Omental fat pad (tissue), 4 donors: ENCODE measurements at places on chromosomes 16 and 17.

DNA sequence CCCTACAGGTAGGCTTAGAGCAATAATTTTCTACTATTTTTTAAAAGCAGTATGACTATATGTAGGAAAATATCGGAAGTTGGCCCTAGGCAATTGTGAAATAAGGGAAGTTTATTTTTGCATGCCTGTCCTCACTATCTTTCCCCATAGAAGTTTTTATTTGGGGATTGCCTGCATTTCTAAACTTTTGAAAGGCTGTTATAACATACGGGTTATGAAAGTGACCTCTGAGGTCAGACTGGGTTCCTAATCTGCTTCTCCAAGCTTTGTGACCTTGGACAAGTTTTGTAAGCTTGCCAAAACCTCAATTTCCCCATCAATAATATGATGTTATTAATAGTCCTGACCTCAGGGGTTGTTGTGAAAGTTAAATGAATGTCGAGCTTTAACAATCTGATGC lies 67.1 kb downstream of the ARHGAP44 start:
- no peak for DNase-seq

DNA sequence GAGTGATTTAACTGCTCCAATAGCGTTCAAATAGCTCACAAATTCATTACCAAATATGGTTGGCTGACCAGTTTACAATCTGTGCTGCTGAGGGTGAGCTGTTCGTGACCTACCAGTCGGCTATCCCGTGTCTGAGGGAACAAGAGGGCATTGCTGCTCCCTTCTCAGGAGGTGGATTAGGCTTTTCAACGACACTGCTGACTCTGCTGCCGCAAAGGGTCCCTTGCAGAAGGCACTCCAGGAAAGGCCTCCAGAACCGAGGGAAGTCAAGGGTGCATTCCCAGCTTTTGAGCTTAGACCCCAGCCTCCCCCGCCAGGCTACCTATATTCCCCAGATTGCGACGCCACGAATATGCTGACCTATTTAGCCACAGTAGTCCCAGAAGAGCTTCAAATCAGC lies 32.3 kb downstream of the GJC1 start:
- DNase-seq: no peak

GRCh38 chr16:81765111-81765919 lies 13.8 kb upstream of the PLCG2 start:
- no peak for DNase-seq

GRCh38 chr16:19138601-19139000 lies 24.8 kb downstream of the ITPRIPL2 start:
- DNase-seq: no peak

GRCh38 chr16:11280616-11281522 lies at the start of gene PRM1:
Gene PRM1 (minus strand): TSS chr16:11281330. CDS start chr16:11281238, 92 bp downstream.
- no peak for DNase-seq

GRCh38 chr17:74923538-74924249 lies 379 bp upstream of the OTOP2 start:
- DNase-seq: peak; percentile 67

- no peak for DNase-seq
These were observed 22.6 kb downstream of the LRRC36 start for GRCh38 chr16:67349172-67349571.

- no peak for DNase-seq
These were observed 17.4 kb downstream of the CA4 start for GRCh38 chr17:60167065-60167741.

GRCh38 chr17:63475491-63476412 lies 1.1 kb upstream of the ACE start:
- DNase-seq: no peak

GRCh38 chr16:89409161-89409711 lies 81.1 kb downstream of the ANKRD11 start:
- no peak for DNase-seq

DNA sequence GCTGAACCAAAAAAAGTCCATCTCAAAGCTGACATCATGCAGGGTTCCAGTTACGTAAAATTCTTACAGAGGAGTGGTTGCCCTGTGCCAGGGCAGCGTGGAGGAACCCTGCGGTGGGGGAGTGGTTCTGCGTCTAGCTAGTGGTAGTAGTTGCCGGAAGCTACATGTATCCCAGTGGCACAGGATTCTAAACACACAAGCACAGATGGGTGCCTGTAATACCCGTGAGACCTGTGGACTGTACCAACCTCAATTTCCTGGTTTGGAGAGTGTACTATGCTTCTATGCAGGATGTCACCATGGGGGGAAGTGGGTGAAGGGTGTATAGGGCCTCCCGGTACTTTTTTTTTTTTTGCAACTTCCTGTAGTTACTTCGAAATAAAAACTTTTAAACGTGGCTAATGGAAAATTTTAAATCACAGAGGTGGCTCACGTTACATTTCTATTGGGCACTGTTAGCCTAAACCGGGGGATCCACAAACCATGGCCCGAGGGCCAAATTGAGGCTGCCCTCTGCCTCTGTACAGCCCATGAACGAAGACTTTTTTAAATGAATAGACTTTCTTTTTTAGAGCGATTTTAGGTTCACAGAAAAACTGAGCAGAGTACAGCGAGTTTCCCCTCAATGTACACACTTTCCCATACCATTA lies 38.5 kb downstream of the TBC1D16 start:
- no peak for DNase-seq

DNA sequence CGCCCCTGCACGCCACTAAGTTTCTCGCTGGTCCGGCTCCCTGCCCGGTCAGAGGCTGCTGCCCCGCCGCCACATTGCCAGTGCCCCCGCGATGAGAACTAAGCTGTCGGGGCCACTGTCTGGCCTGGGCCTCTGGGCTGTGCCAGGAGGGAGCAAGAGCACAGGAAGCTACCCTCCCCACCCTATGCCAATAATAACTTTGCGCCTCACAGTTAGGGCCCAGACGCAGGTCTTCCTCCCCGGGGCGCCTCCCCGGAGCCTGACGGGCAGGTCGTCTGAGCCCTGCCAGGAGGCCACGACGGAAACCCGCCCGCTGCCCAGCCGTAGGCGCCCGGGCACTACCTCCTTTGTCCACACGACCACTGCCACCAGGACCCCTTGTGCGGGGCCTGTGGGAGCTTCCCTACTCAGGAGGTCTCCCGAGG lies 1.5 kb downstream of the ZFPM1 start:
- DNase-seq: no peak

GRCh38 chr17:50820651-50821050 lies 14.7 kb upstream of the WFIKKN2 start:
- DNase-seq: no peak

- DNase-seq: no peak
These were observed 2.0 kb downstream of the TRPV2 start for GRCh38 chr17:16417399-16417798.

- no peak for DNase-seq
These were observed 85.4 kb downstream of the IRX3 start for GRCh38 chr16:54201200-54201599.

GRCh38 chr17:74040729-74041128 lies 162.7 kb upstream of the RPL38 start:
- no peak for DNase-seq

DNA sequence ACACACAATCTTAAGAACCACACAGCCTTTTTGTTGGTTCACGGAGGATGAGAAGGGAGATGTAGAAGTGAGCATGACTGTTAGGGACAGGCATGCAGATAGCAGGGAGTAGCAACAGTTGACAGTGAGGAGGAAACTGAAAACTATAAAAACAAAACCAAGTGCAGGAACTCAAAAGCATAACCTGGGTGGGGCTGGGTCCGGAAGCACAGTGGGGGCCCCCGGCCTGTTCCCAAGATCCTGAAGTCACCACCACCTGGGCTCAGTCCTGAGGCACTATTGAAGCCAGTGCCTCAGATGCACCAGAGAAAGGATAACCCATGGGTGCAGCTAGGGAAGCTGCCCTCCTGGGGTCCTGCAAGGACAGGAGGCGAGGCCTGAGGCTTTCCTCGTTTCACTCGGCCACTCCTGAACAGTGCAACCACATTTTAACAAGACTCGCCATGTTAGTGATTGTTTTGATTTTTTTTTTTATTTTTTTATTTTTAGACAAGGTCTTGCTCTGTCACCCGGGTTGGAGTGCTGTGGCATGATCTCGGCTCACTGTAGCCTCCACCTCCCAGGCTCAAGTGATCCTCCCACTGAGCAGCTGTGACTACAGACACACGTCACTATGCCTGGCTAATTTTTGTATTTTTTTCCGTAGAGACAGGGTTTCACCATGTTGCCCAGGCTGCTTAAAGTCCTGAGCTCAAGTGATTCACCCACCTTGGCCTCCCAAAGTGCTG lies 27.7 kb upstream of the CBX4 start:
- DNase-seq: no peak

DNA sequence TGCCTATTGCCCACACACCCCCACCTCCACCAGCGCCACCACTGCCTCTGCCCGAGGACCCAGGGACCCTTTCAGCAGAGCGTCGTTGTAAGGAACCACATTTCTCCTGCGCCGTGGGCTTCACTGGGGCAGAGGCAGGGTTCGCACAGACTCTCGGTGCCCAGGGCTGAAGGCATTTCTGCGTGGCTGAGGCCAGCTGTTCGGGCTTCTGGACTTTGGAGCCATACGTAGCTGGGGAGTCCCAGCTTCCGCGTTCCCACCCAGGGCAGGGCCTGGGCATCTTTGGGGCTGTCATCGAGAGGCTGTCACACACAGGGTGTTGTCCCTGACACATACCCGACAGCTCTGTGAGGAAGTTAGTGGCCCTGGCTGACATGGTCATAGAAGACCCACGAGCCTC lies 16.0 kb upstream of the SMIM5 start:
- no peak for DNase-seq

GRCh38 chr17:28953444-28954118 lies 2.3 kb upstream of the PHF12 start:
- DNase-seq: no peak

DNA sequence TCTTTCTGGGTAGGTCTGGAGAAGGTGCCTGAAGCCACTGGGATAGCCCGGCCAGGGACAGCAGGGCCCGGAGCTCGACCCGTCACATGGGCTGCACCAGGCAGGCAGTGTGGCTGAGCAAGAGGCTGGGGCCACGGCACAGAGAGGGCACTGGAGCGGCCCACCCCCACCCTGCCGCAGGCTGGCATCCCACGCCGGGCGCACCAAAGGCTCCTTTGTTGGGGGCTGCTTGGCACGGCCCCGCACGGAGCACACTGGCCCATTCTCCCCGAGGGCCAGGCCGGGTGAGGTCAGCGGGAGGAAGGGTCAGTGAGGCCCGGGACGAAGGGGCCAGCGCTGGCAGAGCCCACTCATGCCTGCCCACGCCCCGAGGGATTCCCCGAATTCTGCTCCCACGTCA lies 36.5 kb upstream of the PVALEF start:
- DNase-seq: no peak

GRCh38 chr17:75738218-75738802 lies 17.1 kb downstream of the ITGB4 start:
- DNase-seq: no peak

DNA sequence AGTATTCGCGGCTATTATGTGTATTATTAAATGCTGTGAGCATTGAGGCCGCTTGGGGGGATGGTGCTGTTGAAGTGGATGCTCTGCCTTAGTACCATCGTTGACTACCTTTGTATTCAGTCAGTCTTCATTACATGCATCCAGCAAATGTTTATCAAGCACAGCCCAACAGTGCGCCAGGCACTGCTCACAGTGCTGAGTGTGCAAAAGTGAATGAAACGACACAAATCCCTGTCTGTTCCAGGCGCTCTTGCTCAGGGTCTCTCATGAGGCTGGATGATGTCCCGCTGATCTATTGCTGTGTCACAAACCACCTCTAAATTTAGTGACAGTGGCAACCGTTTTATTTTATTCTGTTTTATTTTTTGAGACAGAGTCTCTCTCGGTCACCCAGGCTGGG lies 53.8 kb downstream of the OTOA start:
- no peak for DNase-seq

DNA sequence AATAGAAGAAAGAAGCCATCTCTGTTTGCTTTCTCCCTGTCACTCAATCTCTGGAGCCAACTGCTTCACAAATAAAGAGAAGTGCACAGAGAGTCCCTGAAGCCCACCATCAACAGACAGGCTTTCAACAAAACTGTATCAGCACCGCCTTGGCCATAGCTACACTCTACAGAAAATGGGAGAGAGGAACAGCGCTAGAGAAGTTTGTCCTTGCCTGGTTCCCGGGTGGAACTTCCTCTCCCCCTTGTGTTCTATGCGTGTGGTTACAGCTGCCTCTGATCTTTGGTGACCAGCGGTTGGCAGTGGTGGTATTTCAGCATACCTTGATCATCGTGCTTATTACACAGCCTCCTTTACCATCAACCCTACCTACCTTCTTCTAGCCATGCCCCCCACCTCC lies 91.4 kb upstream of the CCL2 start:
- DNase-seq: no peak

DNA sequence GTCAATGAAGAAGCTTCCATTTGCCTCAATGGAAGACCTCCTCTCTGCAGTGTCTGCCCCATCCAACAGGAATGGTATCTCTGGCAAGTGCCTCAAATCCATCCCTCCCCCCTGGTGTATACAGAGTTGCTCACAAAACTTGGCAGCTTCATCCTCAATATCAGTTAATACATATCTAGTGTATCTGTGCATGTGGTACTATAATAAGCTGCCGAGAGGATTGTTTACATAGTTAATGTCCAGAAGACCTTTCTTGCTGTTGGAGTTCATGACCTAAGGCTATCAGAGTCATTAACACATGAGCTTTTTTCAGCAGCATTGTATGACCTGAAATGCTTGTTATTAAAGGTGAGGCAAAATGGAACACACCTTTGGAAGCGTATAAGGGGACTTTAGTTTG lies 14.0 kb upstream of the RASL10B start:
- no peak for DNase-seq

- DNase-seq: no peak
These were observed 7.8 kb upstream of the GPRC5C start for GRCh38 chr17:74424117-74424516.

GRCh38 chr16:23679274-23679985 lies 741 bp downstream of the PLK1 start:
- no peak for DNase-seq

GRCh38 chr17:21263376-21263775 lies 10.2 kb upstream of the NATD1 start:
- DNase-seq: no peak

- DNase-seq: no peak
These were observed 78.6 kb upstream of the ZNF469 start for GRCh38 chr16:88303890-88304819.

DNA sequence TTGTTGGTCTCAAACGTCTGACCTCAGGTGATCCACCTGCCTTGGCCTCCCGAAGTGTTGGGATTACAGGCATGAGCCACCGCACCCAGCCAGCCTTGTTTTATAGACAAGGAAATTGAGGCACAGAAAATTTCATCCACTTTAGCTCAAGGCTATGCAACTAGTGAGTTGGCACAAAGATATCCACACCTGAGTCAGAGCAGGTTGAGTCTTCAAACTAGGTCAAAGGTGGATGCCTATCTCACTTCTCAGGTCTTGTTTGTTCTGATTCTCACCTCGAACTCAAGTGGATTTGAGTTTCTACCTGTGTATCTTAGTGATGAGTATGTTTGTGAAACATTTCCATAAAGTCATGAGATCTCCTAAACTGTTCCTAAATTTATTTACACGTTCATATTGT lies 35.6 kb upstream of the GAS7 start:
- DNase-seq: no peak

GRCh38 chr16:12802661-12803060 lies 1.0 kb downstream of the CPPED1 start:
- DNase-seq: no peak
